Stimulated activated CD8-positive, alpha-beta memory T cell treated with anti-CD3 and anti-CD28 coated beads, Interleukin-4, amount 100 ng/mL, for 1 hour (primary cell): ENCODE measurements at places on chromosomes 2 and 18.

DNA sequence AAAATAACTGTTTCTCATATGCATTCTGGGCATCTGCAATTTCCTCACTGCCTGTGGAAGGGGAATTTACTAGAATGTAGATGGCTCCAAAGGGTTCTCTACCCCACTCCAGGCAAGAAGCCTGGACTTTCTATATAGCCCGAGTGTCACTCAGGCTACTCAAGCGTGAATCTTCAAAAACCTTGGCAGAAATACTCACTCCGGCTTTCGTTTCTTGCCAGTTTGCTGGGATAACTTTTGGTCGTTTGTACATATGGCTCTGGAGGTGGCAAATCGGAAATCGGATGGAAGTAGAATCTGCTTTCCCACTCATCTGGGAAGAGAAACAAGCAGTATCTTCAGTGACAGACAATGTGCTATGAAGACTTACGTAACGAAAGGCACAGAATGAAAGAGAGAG is 30.7 kb downstream of the WIPF1 start:
- no peak for DNase-seq

DNA sequence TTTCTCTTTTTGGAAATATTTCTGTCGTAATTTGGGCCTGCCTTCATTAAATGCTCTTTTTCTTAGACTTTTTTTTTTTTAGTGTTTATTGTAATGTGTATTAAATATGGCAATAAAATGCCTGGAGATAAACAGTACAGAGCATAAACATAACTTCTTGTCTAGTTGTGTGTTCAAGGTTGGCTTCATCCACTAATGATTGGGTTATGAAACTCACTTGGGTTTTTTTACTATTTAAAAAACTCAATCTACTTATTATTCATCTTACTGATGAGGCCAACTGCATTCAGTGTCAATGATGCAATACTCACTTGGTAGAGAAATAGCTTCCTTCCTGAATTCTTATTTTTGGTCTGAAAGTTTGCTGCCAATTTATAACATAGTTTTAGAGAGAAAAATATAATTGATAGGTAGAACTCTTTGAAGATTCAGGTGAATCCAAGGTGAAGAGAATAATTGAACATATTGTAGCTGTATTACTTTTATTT is 144.2 kb upstream of the NABP1 start:
- no peak for DNase-seq

- DNase-seq: no peak
Observed at GRCh38 chr2:41726364-41726763, 321.5 kb upstream of the PKDCC start.

DNA sequence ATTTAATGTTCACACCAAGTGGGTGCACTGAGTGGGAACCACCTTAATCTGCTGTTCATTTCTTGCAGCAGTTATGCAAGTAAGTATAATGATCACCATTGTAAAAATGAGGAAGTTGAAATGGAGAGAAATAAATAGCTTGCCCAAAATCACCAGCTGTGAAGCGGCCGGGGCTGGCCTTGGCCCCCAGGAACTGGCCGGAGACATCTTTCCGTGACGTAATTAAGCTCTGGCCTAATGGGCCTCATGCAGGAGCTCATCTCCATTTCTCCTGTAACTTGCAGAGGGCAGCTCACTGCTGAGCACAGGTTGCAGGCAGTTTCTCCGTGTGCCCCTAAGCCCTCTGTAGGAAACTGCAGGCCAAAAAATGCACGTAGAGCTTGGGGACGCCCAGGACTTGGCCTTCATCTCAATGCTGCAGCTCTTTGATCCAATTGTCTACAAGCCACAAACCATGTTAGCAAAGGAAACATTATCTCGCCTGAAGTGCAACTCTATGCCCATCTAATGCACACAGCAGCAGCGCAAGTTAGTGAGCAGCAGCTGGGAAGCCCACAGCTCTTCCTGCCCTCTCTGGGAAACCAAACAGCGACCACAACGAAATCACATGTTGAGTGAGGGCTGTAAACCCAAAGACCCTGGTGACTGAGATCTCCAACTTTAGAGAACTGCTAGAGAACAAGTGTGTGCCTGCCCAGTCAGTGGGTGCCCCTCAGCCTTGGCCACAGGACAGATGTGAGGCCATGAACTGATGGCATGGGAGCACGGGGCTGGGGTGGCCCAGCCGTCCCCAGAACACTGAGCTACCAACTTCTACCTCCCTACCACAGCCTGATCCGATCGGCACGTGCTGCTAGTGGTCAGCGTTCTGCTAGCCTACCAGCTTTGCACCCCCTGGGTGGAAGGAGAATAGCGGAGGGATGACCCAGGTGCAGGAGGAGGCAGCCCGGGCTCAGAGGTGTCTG is 28.8 kb downstream of the APCDD1 start:
- no peak for DNase-seq

DNA sequence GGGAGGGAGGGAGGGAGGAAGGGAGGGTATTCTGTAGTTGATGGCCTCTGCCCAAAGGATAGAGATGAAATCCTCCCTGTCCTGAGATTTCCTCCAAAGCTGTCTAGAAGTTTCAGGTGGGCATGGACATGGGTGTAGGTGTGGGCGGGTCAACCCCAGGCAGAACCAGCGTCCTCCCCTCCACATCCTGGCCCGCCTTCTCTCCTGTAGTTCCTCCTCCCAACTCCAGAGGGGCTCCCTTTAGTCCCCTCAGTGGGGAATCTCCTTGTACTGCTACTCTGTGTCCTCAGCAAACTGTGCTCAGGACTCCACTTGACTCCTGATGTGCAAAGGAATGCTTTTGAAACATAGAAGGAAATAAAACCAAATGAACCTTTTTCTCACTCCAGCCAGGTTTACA is 88.1 kb downstream of the MRPS9 start:
- no peak for DNase-seq
